ENCODE measurements at places on chromosomes 4 and X. TPM values are rescaled to one million over a fixed set of nuclear protein-coding genes. Genes with fewer than 3 reads are reported as not detected.

- H3K27me3 ChIP-seq = no peaks in the 10 kb centered on the region
- H3K4me3 ChIP-seq = peak overlapping the region; percentile 78
- no peak for DNase-seq
- H3K4me1 ChIP-seq = peaks cover 39% of the 10 kb centered on the region
Observed at GRCh38 chrX:136781180-136781797, 557 bp upstream of the ARHGEF6 start.

DNA sequence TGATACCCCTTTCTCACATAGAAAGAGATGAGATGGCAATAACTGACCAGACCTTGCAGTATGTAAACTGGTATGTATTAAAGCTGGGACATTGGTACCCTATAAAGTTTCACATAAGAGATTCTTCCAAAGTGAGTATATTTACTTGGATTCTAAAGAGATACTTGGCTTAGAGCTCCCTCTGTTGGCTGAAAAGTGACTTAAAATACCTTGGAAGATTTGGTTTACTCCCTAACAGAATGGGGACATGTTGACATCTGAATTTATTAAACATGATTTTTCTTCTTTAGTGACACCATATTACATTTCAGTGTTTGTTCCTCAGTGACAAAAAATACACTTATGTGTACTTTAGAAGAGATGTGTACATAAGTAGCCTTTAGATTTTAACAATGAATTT, 47.9 kb upstream of the RGN start:
- H3K4me1 ChIP-seq = no peaks in the 10 kb centered on the region
- H3K27me3 ChIP-seq = peaks cover 8% of the 10 kb centered on the region
- H3K27ac ChIP-seq = no peak overlapping the region

GABRB1 gene
- total RNA-seq = not detected

- no peak for DNase-seq
- H3K4me1 ChIP-seq = peaks cover 22% of the 10 kb centered on the region
- H3K36me3 ChIP-seq = peaks cover 15% of the 10 kb centered on the region
- no peaks in the 10 kb centered on the region for H3K27me3 ChIP-seq
- no peak overlapping the region for H3K4me3 ChIP-seq
Observed at GRCh38 chr4:1328267-1329155, 18.5 kb upstream of the UVSSA start.

FGF16 gene
- total RNA-seq = not detected

DNA sequence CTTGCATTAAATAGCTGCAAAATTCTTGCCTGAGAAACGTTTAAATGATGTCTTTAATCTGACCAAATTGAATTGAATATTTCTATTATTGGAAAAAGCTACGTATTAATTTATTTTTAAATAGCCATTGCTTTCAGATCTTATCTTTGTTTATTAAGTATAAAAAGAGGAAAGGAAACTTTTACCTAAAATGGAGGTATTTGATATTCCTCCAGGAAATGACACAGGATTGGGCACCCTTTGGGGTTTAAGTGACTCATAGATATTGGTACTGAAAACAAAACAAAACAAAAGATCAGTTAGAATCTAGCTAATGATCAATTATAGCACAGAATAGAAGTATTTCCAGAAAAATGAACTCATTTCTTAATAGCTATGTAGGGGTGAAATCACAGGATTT, 34.1 kb downstream of the PLS3 start:
- no peak for DNase-seq
- H3K4me1 ChIP-seq = no peaks in the 10 kb centered on the region
- no peak overlapping the region for H3K4me3 ChIP-seq
- no peak overlapping the region for H3K27ac ChIP-seq

- no peak for DNase-seq
- H3K36me3 ChIP-seq = no peaks in the 10 kb centered on the region
- H3K27ac ChIP-seq = no peak overlapping the region
- no peak overlapping the region for H3K4me3 ChIP-seq
- no peaks in the 10 kb centered on the region for H3K27me3 ChIP-seq
Observed at GRCh38 chr4:81740487-81740886, 268.8 kb upstream of the RASGEF1B start.

TRIM61 gene
- total RNA-seq = 2.9 TPM

GRCh38 chr4:63275491-63275890, 1133.8 kb downstream of the TECRL start:
- H3K27me3 ChIP-seq = no peaks in the 10 kb centered on the region
- H3K27ac ChIP-seq = no peak overlapping the region
- DNase-seq = no peak

DNA sequence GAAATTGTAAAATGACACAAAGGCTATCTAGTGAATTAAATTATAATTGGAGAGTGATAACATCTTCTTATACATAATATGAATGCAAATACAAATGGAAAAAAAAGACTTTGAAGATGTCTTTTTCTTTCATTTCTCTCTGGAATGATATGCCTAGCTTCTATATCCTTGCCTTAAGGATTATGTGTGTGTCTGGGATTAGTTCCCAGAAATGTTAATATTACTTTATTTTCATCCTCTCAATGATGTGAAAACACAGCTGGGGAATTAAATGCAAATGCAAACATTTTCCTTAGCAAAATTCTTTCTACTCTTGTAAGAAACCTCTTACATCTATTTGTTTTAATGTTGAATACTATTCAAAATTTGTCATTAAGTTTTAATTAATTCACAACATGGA, 441.9 kb downstream of the FSTL5 start:
- H3K4me1 ChIP-seq = no peaks in the 10 kb centered on the region
- H3K27ac ChIP-seq = no peak overlapping the region
- H3K36me3 ChIP-seq = no peaks in the 10 kb centered on the region
- no peaks in the 10 kb centered on the region for H3K27me3 ChIP-seq

- no peak for DNase-seq
- no peaks in the 10 kb centered on the region for H3K4me1 ChIP-seq
- no peaks in the 10 kb centered on the region for H3K36me3 ChIP-seq
- no peaks in the 10 kb centered on the region for H3K27me3 ChIP-seq
- H3K27ac ChIP-seq = no peak overlapping the region
- no peak overlapping the region for H3K4me3 ChIP-seq
Observed at GRCh38 chr4:156098805-156099204, 145.1 kb upstream of the CTSO start.

DNA sequence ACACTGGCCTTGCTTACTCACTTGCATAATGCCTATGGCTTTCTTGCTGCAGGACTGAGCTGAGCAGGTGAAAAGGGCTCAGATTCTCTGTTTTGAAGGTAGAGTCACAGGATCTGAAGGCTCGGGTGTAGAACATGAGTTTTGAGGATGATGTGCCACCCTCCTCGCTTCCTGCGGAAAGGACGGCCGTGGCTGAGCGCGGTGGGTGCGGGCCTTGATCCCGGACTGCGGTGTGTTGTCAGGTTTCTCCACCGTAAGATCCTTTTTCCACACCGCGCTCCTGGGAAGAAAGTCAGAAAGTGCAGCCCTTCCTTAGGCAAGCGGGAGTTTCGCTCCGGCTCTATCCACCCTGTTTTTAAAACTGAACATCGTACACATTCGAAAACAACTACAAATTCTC, 36.2 kb downstream of the ZFP42 start:
- no peak overlapping the region for H3K4me3 ChIP-seq
- DNase-seq = no peak
- H3K36me3 ChIP-seq = no peaks in the 10 kb centered on the region
- no peaks in the 10 kb centered on the region for H3K4me1 ChIP-seq
- no peak overlapping the region for H3K27ac ChIP-seq
- H3K27me3 ChIP-seq = peaks cover 8% of the 10 kb centered on the region

DNA sequence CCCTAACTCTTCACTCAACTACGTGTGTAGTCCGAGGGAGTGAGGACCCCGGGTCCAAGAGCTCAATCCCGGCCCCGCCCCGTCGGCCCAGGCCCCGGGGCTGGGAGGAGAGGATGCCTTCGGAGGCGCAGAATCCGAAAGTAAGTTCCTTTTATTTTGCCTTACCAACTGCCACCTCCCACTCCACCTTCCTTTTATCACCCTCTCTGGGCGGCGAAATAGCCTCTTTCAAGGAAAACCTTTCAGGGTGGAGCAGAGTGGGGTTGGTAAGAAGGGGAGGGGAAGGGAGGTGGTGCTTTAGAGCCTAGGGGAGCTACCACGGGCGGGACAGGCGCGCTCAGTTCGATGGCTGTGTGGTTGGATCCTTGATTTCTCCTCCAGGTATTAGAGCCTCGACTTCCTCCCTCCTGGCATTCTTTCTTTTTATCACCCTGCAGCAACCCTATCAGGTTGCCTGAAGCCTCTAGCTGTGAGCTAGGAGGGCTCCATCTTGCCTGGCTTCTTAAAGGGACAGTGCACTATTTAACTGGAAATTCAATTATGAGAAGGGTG, 191.2 kb downstream of the RRAGB start:
- peak overlapping the region; percentile 85 for H3K4me3 ChIP-seq
- DNase-seq = peak; percentile 36
- H3K4me1 ChIP-seq = peaks cover 9% of the 10 kb centered on the region
- H3K27me3 ChIP-seq = no peaks in the 10 kb centered on the region
- H3K27ac ChIP-seq = peak overlapping the region; percentile 85

GRCh38 chr4:13432453-13432852, 51.7 kb downstream of the RAB28 start:
- H3K4me3 ChIP-seq = no peak overlapping the region
- peaks cover 38% of the 10 kb centered on the region for H3K36me3 ChIP-seq

DNA sequence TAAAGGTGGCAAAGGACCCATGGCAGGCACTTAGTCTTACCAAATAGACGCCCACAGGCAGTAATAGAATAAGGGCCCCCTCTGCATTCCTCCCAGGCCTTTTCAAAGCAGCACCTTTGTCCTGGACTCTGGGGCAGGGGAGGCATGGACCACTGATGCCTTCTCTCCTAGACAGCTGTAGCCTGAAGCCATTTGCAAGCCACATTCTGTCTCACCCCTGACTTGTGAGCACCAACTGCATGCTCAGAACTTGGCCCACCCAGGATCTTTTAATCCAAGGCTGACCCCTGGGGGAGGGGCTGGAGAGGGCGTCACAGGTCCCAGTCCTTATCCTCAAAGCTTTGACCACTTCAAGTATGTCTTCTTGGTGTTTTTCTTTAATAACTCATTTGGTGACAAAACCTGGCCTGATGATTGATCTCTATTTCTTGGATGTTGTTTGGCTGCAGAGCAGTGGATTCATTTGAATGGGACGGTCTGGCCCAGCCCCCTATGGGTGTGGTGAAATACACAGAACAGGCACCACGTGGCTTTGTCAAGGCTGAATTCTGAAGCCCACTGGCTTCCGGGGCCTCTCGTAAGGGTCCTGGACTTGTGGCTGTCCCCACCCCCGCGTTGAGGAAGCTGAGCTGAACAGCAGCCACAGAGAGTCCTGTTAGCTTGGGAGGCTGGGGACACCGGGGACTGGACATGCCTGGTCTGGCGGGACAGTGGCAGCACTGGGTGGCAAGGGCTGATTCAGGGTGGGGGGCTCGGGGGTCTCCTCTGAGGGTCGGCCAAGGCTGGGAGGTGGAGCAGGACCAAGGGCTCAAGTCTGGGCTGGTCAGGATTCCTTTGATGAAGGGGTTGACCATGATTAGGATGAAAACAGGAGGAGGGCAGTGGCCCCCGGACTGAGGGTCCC, 36.6 kb downstream of the ADRA2C start:
- no peak for DNase-seq
- no peaks in the 10 kb centered on the region for H3K4me1 ChIP-seq
- H3K27me3 ChIP-seq = peaks cover 3% of the 10 kb centered on the region
- H3K4me3 ChIP-seq = no peak overlapping the region
- H3K27ac ChIP-seq = no peak overlapping the region
- H3K36me3 ChIP-seq = no peaks in the 10 kb centered on the region

DNA sequence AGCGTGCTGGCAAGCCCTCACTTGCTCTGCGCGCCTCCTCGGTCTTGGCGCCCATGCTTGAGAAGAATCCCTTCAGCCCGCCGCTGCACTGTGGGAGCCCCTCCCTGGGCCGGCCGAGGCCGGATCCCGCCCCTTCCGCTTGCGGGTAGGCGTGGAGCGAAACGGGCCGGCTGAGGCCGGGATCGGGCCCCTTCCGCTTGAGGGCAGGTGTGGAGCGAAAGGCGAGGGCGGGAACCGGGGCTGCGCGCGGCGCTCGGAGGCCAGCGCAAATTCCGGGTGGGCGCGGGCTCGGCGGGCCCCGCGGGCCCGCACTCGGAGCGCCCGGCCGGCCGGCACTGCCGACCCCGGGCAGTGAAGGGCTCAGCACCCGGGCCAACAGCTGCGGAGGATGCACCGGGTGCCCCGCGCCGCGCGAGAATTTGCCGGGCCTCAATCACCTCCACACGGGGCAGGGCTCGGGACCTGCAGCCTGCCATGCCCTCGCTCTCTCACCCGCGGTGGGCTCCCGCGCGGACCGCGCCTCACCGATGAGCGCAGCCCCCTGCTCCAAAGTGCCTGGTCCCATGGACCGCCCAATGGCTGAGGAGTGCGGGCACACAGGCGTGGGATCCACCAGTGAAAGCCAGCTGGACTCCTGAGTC, 58.1 kb upstream of the GBA3 start:
- DNase-seq = peak; percentile 31
- H3K27ac ChIP-seq = no peak overlapping the region
- no peaks in the 10 kb centered on the region for H3K27me3 ChIP-seq
- no peak overlapping the region for H3K4me3 ChIP-seq

S100G gene
- total RNA-seq = not detected

DNA sequence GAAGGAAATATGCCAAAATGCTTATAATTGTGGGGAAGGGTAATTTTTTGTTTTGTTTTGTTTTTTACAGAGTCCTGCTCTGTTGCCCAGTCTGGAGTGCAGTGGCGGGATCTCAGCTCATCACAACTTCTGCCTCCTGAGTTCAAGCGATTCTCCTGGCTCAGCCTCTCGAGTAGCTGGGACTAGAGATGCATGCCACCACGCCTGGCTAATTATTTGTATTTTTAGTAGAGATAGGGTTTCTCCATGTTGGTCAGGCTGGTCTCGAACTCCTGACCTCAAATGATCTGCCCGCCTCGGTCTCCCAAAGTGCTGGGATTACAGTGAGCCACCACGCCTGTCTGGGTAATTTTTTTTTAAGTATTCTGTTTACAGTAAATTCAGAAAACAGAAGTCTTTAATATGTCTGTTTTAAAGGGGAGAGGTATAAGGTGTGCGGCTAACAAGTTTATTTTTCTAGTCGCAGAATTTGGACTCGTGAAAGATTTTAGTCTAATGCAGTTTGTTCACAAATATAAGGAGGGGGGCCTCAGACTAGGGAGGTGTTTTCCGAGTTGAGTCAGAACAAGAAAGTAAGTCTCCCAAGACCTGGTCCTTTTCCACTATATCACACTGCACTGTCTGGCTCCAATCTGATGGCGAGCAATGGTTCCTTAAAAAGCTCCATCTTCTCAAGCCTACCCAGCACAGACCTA, 1.5 kb downstream of the ACSL1 start:
- peaks cover 11% of the 10 kb centered on the region for H3K27me3 ChIP-seq
- peaks cover 35% of the 10 kb centered on the region for H3K4me1 ChIP-seq
- H3K36me3 ChIP-seq = no peaks in the 10 kb centered on the region
- peak overlapping the region; percentile 87 for H3K4me3 ChIP-seq

- peaks cover 5% of the 10 kb centered on the region for H3K27me3 ChIP-seq
- no peak within 1 kb of the TSS for H3K27ac ChIP-seq
- H3K4me3 ChIP-seq = no peak within 1 kb of the TSS
- H3K36me3 ChIP-seq = no peaks in the 10 kb centered on the region
Observed at GRCh38 chr4:186265683-186266652, at the start of gene F11. Gene F11 (plus strand): TSS chr4:186266189. CDS start chr4:186267137, 948 bp downstream.

NEIL3 gene
- 23.2 TPM for total RNA-seq

MAGEB17 gene
- not detected for total RNA-seq

F11 gene
- total RNA-seq = not detected

USP17L20 gene
- total RNA-seq = not detected

GRCh38 chrX:1009771-1010170, 202.7 kb downstream of the CRLF2 start:
- H3K27ac ChIP-seq = no peak overlapping the region
- H3K36me3 ChIP-seq = no peaks in the 10 kb centered on the region
- H3K4me3 ChIP-seq = no peak overlapping the region
- H3K27me3 ChIP-seq = no peaks in the 10 kb centered on the region
- H3K4me1 ChIP-seq = no peaks in the 10 kb centered on the region
- DNase-seq = no peak

ADAM29 gene
- not detected for total RNA-seq

NDNF gene
- 0.11 TPM for total RNA-seq

MAGEA8 gene
- not detected for total RNA-seq

Data from activated naive CD8-positive, alpha-beta T cell treated with anti-CD3 and anti-CD28 coated beads, Interleukin-2, amount 10 ng/mL, durations not matched to agents 7 days and 5 days (primary cell).